ENCODE measurements at places on chromosomes 3 and 15.

GRCh38 chr15:101026656-101027272, 107.6 kb downstream of the LRRK1 start:
- no peak for DNase-seq

GRCh38 chr3:128334766-128335165, 131.9 kb downstream of the DNAJB8 start:
- no peak for DNase-seq

- DNase-seq = no peak
Observed at GRCh38 chr3:125035217-125035616, 20.6 kb downstream of the HEG1 start.

GRCh38 chr15:40743485-40743901, 11.6 kb downstream of the RMDN3 start:
- DNase-seq = no peak

DNA sequence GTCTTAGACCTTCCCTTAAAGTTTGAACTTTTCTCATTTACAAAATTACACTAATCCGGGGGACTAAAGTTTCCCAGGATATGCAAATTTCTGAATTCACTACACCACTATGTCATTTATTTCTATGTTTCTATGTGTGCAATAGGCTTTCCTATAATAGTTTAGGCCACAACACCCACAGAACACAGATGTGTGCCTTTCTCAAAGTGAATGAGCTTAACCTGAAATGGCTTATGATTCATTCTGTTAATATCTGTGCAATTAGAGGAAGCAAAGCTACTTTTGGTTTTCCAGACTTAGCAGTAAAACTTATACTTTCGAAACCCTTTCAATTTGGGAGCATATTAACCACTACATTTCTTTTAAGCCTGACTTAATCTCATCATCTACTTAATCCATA, 748.1 kb downstream of the GBE1 start:
- DNase-seq = no peak

DNA sequence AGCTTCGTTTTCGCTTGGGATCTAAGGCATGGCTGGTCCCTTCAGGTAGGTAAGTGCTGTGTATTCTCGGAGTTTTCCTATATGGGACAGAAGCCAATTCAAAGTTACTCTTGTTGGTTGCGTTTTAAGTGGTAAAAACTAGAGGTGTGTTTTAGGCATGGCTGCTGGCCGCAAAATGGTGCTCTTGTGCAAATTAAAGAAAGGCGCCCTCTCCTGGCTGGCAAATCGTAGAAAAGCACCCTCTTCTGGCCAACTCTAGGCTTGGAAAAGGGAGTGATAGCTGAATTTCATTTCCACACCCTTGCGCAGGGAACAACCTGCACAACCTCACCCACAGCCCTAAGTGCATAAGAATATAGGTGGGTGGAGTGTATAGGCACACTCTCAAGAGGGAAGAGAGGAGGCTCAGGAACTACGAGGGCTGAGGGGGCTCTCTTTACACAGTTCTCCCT, 23.5 kb downstream of the DRD3 start:
- DNase-seq = peak; percentile 54

DNA sequence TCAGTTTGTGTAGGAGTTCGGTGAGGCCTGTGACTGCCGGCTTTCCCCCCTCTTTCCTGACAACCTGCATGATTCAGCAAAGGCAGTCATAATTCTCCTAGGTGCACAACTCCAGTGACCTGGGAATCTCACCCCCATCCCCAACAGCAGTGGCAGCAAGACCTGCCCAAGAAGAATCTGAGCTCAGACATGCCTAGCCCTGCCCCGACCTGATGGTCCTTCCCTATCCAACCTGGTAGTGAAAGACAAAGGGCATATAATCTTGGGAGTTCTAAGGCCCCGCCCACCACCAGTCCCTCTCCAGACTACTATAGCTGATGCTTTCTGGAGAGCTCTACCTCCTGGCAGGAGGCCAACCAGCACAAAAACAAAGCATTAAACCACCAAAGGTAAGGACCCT, 44.2 kb upstream of the ZBED2 start:
- DNase-seq = no peak

DNA sequence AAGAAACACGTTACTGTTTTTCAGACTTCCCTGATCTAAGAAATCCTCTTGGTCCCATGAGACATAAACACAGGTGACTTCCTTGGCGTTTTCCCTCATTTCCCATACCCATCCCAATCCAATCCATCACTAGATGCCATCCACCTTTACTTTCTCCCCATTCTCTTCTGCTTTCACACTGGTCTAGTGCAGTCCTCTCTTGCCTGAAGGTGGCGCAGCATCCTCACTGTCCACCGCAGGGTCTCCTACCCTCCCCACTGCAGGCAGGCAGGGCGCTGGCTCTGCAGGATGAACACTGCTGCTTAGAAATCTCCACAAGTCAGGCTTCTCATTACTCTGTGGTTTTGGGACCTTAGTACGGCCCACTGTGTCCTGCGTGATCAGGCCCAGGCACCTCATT, 58.2 kb downstream of the RAB7A start:
- DNase-seq = no peak

- peak; percentile 98 for DNase-seq
Observed at GRCh38 chr15:52143873-52144272, 31.3 kb upstream of the BCL2L10 start.

- peak; percentile 89 for DNase-seq
Observed at GRCh38 chr3:23055733-23056376, 147.3 kb upstream of the UBE2E2 start.

DNA sequence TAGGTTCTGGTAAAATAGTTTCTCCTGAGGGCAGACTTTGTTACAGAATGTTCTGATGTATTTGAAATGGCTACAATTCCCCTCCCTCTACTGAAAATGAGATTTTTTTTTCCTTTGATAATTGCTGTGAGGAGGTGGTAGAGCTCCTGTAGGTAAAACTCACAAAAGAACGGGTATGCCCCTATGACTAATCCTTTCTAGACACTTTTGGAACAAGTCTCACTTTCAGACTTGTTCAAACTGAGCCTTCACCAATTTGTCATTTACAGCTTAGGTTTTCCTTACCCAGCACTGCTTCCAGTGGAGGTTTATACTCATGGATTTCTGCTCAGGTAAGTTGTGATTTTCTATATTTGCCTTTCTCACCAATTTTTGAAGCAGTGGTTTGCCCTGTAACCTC, 115.6 kb downstream of the NLGN1 start:
- no peak for DNase-seq

GRCh38 chr3:194814878-194815357, 129.2 kb downstream of the FAM43A start:
- DNase-seq = no peak

GRCh38 chr3:171199473-171199829, 172.9 kb upstream of the SLC2A2 start:
- no peak for DNase-seq

DNA sequence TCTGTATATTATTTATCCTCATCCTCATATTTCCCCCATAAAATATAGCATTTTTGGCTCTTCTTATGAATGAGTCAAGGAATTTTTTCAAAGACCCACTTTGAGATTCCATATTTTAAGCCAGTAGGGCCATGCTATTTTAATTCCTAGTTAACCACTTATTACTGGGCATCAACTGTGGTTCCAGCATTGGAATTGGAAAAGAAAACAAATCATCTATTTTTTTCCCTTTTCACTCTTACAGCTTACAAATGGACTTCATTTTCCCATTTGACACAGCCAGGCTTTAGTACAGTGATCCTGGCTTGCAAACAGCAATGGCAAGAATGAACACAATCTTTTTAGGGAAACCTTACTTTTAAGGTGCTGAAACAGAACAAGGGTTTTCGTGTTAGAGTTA, 19.4 kb upstream of the PLCL2 start:
- DNase-seq = no peak

- DNase-seq = peak; percentile 8
Observed at GRCh38 chr3:43723121-43723734, 32.5 kb downstream of the ABHD5 start.
